ENCODE measurements at places on chromosomes 4 and X. TPM values are rescaled to one million over a fixed set of nuclear protein-coding genes. Genes with fewer than 3 reads are reported as not detected.

Gene ZNF81
- 7.6 TPM for total RNA-seq

Gene USP27X
- total RNA-seq = 2.7 TPM

Gene CYSLTR1
- not detected for total RNA-seq

Gene SMAD1
- total RNA-seq = 125 TPM

Gene TTC29
- total RNA-seq = not detected

Gene TMEM47
- total RNA-seq = 67.2 TPM

Gene DGKK
- not detected for total RNA-seq

Gene SLITRK4
- 64.4 TPM for total RNA-seq

Gene CRMP1
- total RNA-seq = not detected

Gene CDKL2
- 0.65 TPM for total RNA-seq

Gene ACE2
- not detected for total RNA-seq

Gene NHSL2
- total RNA-seq = 38.0 TPM

Gene ADRA2C
- total RNA-seq = not detected

Gene ZNF185
- total RNA-seq = 29.1 TPM

Gene IQCM
- total RNA-seq = not detected

Gene GPR34
- total RNA-seq = not detected

Gene IL2
- total RNA-seq = not detected

Gene CXCL6
- total RNA-seq = 2.9 TPM

Gene AMBN
- total RNA-seq = not detected
